ENCODE measurements at places on chromosomes 11 and 22.

- no peak for DNase-seq
These were observed 22.6 kb downstream of the KCNJ5 start for GRCh38 chr11:128913806-128914205.

DNA sequence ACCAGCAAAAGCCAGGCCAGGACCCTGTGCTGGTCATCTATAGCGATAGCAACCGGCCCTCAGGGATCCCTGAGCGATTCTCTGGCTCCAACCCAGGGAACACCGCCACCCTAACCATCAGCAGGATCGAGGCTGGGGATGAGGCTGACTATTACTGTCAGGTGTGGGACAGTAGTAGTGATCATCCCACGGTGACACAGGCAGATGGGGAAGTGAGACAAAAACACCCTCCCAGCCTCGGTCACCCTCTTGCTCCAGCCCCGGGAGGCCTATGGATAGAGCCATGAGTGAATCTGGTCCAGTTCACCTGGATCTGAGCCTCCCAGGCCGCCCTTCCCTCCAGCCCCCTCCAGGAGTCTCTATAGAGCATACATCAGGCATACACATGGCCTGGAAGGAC lies 115.2 kb upstream of the IGLL5 start:
- DNase-seq = no peak

GRCh38 chr11:6022956-6023355 lies 7.6 kb downstream of the OR56A1 start:
- no peak for DNase-seq

- DNase-seq = no peak
These were observed 35.8 kb downstream of the MTNR1B start for GRCh38 chr11:93005239-93005638.

DNA sequence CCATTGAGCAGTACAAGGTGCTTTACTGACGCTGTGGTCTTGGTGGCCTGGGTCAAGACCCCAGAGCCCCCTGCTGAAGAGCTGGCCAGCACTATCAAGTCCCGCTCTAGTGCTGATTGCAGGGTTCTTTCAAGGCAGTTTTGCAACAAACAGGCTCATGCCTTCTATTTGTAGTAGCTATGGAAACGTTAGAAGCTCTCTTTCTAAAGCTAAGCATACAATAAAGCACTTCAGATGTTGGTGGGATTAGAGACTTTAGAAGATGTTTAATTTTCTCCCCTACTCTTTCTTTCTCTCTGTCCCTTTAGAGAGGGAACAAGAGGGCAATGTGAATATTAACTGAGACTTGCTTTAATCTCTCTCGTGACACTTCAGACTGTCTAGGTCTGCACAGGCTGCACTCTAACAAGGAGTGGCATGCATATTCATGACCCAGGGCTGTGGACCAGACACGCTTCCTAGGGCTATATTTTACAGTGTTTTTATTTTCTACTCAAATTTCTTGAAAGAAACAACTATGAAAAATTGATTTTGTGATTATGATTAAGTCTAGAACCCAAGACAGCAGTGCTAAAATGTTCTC lies 138.6 kb downstream of the WNT7B start:
- DNase-seq = no peak

DNA sequence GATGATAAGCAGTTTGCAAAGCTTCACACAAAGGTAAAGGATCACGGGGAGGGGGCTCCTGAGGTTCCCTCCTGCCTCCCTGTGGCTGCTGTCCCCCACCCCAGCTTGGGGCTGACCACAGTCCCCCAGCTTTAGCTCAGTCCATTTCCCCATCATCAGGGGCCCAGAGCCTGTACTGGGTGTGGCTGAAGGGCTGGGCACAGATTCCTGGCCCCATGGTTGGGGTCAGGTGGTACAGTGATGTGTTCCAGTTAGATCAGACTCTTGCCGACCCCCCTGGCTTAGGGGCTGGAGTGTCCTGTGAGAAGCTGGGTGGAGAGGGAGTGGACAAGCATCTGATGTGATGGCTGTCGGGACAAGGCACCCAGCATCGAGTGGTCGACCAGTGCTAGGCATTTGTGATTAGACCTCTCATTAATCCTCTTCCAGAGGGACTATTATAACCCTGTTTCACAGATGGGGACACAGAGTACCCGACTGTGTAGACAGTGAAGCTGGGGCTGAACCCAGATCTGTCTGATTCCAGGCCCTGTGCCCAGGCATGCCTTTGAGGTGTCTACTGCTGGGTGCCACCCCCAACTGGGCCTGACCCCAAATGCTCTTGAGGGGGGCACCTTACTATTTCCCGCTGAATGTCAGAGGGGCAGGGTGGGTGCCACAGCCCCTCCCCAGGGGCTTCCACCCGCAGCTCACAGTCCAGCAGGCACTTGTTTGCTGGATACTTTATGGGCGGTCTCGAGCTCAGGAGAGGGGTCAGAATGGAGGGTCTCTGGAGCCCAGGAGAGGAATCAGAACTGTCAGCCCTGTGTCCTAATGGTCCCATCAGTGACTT lies 4.3 kb downstream of the SHANK3 start:
- peak; percentile 11 for DNase-seq

DNA sequence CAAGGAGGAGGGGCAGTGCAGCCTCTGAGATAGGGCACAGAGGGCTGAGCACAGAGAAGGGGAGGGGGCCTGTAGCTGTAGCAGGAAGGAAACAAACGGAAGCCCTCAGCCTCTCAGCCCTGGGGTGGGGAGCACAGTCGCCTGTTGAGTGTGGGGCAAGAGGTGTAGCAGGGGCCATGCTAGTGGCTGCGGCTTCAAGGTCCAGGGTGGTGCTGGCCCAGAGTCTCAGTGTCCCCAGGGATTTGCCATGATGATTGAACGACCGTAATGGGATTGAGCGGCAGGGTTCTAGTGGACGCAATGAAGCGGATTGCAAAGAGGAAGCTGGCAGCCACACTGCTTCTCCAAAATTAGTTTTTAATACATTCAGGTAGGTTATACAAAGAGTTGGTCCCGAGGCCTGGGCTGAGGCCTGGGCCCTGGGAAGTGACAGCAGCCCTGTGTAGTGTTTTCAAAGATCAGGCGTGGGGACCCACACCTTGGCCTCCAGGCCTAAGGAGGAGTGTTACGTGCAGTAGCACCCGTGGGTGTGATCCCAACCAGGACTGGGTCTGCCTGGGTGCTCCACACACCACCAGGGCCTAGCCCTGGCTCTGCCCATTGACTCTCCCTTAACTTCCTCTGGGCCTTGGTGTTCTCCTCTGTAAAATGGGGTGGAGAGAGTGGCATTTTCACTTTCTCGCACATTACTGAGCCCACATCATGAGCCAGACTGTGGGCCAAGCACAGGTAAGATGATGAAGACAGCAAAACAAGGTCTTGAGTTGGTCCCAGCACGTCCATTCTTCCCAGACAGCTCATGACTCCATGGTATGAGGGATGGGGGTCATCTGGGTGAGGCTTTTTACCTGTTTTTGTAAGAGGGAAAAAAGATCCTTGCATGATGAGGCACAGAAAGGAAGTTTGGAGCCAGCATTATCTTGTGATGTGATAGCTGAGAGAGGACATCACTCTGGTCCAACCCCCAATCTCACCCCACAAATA lies 13.1 kb downstream of the LRRC32 start:
- DNase-seq = peak; percentile 6

GRCh38 chr11:11519184-11519583 lies 102.6 kb downstream of the GALNT18 start:
- DNase-seq = no peak

GRCh38 chr22:20205464-20205963 lies 54.7 kb upstream of the CCDC188 start:
- no peak for DNase-seq

DNA sequence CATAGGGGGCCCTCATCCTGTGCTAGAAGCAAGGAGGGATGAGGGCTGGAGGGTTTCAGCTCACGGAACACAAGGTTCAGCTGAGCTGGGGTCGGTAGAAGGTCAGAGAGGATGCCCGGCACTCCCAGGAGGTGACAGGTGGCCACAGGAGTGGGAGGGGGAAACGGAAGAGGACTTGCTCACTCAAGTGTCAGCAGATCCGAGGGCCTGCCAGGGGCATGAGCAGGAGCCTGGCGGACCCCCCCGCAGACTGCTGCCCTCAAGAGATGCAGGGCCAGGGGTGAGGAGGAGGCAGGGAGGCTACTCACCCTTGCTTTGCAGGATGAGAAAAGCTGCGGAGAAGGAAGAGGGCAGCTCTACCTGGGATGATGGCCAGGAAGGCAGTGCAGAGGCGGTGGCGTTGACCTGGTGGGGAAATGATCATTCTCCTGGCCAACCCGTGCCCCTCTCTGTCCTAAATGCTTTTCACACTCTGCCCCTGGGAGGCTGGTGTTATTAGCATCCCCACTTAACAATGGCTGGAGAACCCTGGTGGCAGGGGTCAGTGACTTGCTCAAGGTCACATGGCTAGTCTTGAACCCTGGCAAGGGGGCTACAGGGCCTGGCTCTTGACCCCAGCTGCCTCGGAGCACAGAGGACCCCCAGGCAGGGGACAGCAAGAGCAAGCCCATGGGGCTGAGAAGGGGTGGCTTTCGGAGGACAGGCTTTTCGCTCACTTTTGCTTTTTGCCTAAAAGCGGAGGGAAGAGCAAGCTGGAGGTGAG lies 30.1 kb upstream of the CSNK1E start:
- no peak for DNase-seq

DNA sequence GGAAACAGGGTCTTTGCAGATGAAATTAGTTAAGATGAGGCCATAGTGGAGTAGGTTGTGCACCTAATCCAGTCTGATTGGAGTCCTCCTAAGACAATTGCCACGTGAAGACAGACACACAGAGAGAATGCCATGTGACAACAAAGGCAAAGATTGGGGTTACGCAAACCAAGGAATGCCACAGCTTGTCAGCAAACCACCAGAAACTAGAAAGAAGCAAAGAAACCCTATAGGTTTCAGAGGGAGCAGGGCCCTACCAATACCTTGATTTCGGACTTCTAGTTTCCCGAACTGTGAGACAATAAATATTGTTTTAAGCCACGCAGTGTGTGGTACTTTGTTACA lies 8.2 kb upstream of the LAYN start:
- no peak for DNase-seq

DNA sequence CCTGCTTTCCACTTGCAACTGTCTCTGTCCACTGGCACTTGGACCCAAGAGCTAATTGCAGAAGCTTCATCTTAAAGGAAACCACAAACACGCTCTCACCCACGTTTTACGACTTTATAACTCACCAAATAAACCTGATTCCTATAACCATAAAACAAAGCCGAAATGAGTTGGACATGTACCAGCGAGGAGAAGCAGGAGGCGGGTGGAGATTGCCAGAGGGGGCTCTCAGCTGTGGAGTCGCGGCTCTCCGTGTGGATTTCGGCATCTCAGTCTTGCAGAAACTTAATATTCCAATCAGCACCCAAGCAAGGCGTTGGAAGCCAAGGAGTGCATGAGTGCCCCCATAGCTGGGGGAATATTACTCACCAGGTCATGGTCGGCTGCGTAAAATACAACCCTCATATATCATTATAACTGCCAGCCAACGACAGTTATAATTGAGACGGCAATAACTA lies 483.6 kb downstream of the MN1 start:
- no peak for DNase-seq

DNA sequence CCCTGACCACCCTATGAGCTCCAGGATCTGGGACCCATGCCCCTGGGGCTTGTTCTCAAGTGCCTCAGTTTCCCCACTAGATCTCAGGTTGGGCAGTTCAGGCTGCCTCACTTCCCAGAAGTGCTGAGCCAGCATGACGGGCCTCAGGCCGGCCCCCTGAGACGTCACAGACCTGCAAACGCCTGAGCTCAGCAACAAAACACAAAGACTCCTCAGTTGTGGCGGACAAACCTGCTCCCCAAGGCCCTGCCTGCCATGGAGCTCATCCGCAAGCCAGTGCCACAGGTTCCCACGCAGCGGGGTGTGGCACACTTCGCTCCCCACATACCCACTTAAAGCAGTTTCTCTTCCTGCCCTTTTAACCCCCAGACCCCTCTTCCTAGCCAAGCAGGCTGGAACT lies 45.2 kb downstream of the NECTIN1 start:
- DNase-seq = no peak

DNA sequence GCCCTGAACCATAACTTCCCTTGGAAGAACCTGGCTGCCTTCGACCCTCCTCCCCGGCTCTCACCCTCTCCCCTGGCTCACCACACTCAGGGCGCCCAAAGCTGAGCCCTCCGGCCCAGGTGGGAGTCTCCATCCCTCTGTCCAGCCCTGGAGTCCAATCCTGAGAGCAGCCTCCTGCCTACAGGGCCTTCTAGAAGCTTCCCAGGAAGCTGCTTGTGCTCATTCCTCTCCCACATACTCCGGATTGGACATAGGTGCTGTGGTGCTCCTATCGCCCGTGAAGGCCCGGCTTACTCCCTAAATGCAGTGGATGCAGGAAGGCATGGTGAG lies 1332.0 kb downstream of the BRD1 start:
- DNase-seq = peak; percentile 4

DNA sequence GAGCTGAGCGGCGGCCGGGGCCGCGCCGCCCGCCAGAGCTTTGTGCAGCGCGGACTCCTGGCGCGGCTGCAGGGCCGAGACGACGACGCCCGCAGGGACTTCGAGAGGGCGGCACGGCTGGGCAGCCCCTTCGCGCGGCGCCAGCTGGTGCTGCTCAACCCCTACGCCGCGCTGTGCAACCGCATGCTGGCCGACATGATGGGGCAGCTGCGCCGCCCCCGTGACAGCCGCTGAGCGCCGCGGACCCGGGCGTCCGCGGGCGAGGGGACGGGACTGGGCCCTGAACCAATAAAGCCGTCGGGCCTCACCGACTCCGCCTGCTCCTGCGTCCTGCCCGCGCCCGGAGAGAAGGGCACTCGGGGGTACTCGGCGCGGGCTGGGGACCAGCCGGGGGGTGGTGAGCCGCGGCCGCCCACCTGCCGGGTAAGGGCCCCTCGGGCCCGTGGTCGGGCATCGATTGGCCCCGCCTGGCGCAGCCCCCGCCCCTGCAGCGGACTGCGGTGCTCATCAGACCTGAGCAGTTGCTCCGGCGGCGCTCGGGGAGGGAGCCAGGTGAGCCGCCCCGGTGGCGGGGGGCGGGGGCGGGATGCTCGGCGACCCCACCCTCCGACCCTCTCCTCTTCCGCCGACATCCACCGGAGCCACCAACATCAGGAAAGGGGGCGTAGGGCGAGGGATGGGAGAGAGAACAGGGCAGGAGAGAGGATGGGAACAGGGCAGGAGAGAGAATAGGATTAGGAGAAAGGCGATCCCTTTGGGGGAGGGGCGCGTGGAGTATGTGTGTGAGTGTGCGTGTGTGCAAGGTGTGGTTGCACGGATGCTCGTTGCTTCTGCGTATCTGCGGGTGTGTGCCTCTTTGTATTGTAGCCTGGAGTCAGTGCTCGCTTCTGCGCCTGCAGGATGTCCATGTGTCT lies at the start of gene TMEM25:
Gene TMEM25 (plus strand): TSS at position 510 of the 914 bp plus-strand sequence. CDS start 610 bp downstream, outside the sequence.
- DNase-seq = peak; percentile 80

GRCh38 chr22:42052765-42053164 lies 17.8 kb downstream of the NAGA start:
- DNase-seq = no peak

DNA sequence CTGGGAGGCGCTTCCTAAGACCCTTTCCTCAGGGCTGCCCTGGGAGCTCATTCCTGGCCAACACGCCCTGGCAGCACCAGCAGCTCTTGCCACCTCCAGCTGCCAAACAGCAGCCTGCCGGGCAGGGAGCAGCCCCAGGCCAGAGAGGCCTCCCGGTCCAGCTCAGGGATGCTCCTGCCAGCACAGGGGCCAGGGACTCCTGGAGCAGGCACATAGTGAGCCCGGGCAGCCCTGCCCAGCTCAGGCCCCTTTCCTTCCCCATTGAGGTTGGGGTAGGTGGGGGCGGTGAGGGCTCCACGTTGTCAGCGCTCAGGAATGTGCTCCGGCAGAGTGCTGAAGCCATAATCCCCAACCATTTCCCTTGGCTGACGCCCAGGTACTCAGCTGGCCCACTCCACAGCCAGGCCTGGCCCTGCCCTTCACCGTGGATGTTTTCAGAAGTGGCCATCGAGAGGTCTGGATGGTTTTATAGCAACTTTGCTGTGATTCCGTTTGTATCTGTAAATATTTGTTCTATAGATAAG lies 7.6 kb downstream of the SLC39A13 start:
- no peak for DNase-seq

- DNase-seq = no peak
These were observed 789 bp downstream of the RPS13 start for GRCh38 chr11:17076517-17077239.

Data from activated CD8-positive, alpha-beta memory T cell treated with anti-CD3 and anti-CD28 coated beads, Interleukin-2, amount 50 U/mL, for 4 hours (primary cell).